DMS79 (cell line): ENCODE measurements at places on chromosomes 6 and 20.

DNA sequence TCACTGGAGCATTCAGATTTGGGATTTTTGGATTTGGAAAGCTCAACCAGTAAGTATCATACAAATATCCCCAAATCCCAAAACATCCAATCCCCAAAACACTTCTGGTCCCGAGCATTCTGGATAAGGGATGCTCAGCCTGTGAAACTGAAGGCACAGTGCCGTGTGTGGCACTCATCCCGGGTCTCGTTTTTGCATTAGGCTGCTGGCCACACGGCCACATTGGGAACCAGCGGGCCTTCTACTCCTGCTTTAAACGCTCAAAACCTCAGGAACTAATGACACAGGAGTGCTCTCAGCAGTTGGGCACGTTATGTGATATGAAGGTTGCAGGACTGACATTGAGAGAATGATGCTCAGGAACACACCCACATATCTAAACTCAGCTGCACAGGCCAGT is 35.6 kb downstream of the PSMG4 start:
- DNase-seq: no peak

DNA sequence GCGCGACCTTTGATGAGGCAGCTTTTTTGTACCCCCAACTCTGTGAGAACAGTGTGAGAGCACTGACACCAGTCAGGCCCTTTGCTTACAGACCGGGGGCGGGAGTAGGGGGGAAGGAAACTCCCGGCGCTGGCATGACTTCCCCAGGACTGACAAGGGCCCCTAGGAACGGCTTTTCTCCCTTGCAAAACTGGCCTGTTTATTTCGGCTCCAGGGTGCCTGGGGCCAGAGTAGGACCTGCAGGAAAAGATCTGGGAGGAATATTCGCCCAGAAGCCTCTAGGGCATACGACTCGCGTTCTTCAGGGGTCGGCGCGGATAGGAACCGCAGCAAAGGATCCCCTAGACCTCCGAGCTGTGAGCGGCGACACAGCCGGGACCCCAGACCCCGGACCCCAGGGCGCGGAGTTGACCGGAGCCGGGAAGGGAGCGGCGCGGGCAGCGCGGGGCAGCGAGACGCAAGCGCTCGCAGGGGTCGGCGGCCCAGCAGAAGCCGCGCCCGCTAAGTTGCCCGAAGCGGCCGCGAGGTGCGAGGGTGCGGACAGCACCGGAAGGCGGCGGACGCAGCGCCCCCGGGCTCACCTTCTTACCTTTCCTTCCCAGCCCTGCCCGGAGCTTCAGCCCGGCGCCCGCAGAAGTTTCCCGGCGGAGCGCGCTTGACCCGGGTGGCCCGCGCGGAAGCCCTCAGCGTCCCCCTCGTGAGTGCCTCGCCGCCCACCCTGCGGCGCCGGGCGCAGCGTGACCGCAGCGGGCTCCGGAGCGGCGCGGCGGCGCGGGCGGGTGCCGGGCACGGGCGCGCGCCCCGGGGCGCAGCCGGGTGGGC is at the start of gene POPDC3:
Gene POPDC3 (minus strand): TSS at position 771 of the 822 bp plus-strand sequence. CDS start 18,105 bp downstream, outside the sequence.
- DNase-seq: peak; percentile 9

GRCh38 chr6:159931112-159931511 is 37.8 kb upstream of the IGF2R start:
- DNase-seq: no peak

DNA sequence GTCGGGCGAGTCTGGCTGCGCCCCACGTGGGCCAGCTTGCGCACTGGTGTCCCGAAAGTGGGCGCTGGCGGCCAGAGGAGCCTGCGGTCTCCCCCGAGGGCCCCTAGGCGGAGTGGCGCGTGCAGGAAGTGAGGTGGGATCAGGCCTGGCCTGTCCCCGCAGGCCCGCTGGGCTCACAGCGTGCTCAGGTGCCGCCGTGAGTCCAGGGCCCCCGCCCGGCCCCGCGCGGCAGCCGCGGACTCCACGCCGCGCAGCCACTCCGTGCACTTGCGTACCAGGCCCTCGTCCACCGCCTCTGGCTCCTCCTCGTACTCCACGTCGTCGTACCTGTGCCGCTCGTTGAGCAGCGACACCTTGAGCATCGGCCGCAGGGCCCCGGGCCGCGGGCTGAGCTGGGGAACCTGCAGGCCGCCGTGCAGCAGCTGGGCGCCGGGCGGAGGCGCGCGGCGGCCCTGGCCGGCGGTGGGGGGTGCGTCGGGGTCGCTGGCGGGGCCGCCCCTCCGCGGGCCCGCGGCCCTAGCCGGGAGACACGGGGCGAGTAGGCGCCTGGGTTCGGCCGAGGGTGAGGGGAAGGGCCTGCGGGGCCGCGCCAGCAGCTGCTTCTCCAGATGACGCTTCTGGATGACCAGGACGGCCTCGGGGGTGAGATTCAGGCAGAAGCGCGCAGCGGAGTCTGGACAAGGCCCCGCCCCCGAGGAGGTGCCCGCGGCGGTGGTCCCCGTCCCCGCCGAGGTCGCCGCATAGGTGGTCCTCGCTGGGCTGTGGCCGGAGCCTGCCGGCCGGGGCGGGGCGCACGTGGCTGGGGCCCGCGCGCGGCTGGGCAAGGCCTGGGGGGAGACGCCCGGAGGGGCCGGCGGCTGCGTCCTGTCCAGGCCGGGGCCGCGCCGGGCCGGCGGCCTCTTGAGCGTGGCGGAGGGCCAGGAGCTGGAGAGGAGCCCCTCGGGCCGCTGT is 835 bp downstream of the PRR18 start:
- DNase-seq: peak; percentile 21
